Adipocyte (in vitro differentiated cells): ENCODE measurements at places on chromosomes 1 and 21.

DNA sequence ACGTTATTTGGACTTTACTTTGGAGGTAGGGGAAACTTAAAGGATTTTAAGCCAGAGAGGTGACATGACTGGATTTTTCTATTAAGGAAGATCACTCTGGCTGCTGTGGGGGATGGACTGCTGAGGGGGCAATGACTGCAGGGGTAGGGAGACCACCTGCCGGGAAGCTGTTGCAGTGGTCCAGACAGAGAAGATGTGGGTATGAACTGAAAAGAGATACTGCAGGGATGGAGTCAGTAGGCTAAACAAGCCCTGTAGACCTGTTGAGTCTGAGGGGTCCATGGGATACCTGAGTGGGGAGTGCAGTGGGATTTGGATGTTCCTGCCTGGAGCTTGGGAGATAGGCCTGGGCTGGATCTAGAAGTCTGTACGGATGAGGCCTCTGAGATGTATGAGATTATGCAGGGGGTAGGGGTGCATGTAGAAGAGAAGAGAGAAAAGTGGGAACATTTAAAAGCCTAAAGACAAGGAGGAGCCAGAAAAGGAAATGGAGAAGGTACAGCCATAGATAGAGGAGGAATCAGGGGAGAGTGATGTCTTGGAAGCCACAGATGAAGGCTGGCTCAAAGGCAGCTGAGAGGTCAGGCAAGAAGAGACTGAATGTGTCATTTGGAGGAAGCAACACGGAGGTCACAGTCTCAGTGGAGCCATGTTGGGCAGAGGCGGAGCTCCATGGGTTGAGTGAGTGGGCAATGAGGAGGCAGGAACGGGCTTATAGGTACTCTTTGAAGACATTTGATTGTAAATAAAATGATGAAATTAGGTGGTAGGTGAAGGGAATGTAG, 25.9 kb upstream of the KCNA2 start:
- DNase-seq = no peak

DNA sequence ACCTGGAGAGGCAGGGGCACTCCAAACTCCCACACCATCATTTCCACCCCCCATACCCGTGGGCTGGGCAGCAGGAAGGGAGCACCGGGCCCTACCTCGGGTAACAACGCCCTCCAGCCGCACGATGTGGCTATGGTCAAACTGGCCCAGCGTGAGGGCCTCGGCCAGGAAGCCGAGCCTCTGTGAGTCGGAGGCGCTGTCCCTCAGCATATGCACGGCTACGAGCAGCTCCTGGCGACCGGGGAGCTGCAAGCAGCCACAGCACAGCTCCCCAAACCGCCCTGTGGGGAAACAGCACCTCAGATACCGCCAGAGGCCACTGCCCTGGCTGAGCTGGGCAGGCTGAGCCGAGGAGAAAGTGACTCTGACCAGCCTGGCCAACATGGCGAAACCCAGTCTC, 29.2 kb downstream of the CDCA8 start:
- DNase-seq = no peak

DNA sequence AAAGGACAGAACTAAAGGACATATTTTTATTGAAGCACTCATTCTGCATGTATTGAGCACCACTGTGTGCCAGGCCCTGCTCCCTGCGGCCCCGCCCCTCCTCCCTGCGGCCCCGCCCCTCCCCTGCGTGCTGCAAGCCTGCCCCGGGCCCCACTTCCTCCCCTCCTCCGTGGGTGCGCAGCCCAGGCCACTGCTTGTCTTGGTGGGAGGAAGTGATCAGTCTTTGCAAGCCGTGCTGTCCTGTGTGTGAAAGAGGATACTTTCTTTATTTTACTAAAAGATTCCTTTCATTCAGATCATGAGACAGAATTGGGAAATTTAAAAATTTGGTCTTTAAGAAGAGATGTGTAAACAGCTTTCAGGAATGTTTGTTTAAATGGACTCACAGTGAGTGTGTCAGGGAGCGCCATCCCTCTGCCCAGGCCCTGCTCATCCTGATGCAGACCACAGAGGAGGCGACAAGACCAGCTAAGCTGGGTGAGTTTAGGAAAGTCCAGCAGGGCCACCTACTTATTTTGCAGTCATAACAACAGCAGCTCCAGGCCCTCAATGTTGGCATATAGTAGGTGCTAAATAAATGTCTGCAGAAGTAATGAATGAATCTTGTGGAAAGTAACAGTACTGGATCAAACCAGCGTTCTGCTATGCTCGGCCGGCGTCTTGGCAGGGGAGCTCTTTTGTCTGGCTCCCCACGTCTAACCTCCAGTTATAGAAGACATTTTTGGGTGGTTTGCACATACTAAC, 88.3 kb upstream of the SELENON start:
- peak; percentile 81 for DNase-seq

DNA sequence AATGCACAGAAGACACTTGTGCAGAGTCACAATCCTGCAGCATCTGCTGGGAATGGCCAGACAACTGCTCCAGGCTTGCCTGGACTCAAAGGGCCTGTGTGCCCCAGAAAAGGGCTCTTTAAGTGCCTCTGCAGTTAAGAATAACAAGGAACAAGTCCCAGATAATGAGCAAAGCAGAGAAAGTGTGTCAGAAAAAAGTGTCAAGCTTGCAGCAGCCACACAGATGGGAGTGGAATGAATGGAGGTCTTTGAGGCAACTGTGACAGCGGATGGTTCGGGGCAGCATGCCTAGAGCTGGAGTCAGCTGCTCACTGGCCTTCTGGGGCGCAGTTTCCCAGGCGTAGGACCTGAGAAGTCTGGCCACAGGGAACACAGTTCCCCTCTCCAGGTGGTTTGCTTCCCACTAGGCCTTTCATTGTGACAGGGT, 5.1 kb downstream of the PARP1 start:
- no peak for DNase-seq

DNA sequence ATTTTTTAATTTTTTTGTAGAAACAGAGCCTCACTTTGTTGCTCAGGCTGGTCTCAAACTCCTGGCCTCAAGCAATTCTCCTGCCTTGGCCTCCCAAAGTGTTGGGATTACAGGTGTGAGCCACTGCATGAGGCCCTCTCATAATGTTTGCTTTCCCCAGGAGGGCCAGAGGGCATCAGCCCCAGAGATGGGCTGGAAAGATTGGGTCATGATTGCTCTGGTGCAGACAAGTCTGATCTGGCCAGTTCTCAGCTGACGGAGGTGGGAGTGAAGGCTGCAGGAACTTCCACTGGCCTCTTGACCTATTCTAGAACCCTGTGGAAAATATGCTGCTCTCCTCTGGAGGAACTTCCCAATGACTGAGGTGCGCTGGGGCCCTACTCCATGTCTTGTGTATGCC, 43.4 kb upstream of the RD3 start:
- no peak for DNase-seq

- no peak for DNase-seq
Observed at GRCh38 chr1:22772014-22772413, 61.4 kb downstream of the EPHB2 start.

- DNase-seq = peak; percentile 69
Observed at GRCh38 chr1:243718893-243719292, 131.2 kb downstream of the AKT3 start.

DNA sequence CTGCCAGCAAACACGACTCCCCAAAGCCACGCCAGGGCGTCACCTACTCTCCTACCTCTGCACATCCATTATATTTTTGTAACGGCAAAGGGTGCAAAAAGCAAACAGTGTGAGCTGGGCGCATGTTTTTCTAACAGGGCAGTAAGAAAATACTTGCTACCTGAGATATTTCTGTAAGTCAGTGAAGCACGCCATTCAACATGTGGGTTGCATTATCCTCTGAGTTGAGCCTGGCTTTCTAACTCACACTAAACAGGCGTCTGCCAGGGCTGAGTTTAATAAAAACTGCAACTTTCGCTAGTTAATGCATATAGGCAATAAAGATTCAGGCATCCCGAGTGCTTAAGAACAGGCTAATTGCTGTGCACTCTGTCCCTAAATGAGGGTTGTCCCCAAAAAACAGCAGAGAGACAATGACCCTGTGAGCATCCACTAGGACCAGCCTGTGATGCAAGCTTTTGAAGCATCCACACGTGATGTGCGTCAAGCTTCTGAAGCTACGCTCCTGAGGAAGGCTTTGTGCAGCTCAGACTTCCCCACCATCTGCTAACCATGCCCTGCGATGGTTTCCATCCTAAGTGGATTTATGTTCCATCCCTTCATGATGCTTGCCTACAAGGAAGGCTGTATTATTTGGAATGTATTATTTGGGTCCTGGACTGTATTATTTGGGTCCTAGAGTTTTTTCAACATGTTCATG, 70.0 kb upstream of the SIM2 start:
- DNase-seq = peak; percentile 6

DNA sequence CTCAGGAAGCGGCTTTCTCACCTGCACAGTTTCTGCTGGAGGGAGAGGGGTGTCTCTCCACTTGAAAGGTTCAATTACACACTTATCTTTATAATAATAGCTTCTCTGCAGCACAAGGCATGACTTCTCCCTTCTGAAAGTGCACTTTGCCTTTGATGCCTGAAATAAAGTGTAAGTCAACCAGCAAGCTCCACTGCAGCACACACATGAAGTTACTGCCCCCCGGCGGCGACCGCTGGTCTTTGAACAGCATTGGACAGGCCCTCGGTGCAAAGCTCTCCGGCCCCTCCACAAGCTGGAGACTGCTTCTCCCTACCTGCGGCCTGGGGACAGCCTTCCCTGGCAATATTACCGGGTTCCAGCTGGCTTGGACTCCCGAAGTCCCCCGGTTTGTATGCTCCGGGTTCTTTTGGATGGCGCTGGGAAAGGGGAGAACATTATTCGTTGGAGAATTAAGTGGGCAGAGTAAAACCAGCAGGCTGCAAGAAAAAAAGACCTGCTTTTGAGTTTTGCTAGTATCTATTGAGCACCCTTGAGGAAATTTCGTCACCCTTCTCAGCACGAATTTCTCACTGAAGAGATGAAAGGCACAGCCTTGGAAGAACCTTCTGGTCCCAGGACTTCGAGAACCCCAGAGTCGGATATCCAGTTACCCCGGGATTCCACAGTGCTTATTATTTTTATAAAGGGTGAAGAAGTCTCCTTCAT, 11.8 kb downstream of the RCAN1 start:
- DNase-seq = peak; percentile 79

GRCh38 chr1:69568421-69569174, 876 bp downstream of the LRRC7 start:
- DNase-seq = peak; percentile 27

GRCh38 chr1:110493059-110493699, 25.8 kb downstream of the KCNA10 start:
- no peak for DNase-seq

- DNase-seq = no peak
Observed at GRCh38 chr21:29293495-29293894, 5.2 kb upstream of the BACH1 start.

- no peak for DNase-seq
Observed at GRCh38 chr1:67540025-67540732, 110.0 kb upstream of the SERBP1 start.

- DNase-seq = no peak
Observed at GRCh38 chr21:42578034-42578433, 64.4 kb downstream of the SLC37A1 start.

DNA sequence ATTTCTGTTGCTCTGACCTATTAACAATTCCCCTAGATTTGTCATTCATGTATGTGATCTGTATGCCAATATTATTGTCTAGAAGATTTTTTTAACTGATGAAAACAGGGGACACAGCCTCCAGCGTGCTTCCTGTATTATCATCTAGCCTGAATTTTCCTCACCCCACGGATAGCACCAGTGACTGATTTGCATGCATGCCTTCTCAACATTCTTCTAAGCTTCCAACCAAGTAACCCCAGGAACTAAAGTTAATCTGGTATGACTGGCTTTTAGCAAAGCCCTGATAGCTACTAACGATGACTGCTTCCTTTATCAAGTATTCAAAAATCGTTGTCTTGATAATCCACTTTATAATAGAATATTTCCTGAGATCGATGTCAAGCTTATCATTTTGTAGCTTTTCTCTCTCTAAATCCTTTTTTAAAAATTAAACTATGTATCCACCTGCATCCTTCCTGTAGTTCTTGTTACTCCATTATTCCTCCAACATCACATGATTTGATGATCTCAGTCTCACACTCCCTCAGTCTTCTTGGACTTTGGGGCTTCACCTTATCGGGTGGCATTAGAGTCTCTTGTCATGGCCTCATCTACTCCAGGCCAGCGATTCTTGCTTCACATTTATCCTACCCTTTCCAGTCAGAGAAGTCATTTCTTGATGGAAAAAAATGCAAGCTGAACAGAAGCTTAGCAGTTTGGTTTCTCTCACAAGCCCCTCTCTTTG, 19.0 kb downstream of the BCAR3 start:
- DNase-seq = peak; percentile 53

GRCh38 chr1:48019714-48020315, 22.6 kb upstream of the TRABD2B start:
- DNase-seq = peak; percentile 11

- DNase-seq = no peak
Observed at GRCh38 chr1:27406362-27406680, 13.9 kb downstream of the GPR3 start.

- DNase-seq = no peak
Observed at GRCh38 chr1:95974586-95974985, 740.6 kb downstream of the RWDD3 start.

DNA sequence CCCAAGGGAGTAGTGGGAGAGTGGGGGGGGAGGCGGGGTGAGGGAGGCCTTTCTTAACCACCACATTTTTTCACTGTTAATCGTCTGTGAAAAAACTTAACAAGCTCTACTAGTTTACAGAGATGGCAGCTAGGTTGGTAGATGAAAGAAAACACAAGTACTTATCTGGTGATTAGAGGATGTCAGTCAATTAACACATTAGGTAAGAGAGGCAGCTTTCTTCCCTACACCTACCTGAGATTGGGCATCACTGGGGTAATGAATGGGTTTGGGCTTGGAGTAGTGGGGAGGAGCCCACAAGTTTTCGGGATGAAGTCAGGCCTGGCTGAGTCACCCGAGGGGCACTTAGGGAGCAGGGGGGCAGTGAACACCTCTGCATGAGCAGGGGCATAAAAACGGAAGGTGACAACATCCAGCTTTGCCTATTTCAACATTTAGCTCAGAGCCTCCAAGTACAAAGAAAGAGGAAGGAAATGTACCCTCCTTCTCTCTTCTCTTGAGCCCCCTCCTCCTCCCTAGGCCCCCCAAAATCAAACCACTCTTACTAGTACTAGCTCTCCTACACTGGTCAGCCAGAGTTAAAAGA, 2.5 kb downstream of the LBR start:
- peak; percentile 24 for DNase-seq

- DNase-seq = no peak
Observed at GRCh38 chr1:173869021-173869359, 810 bp downstream of the ZBTB37 start.

GRCh38 chr1:150053926-150054325, 13.7 kb upstream of the VPS45 start:
- no peak for DNase-seq

GRCh38 chr1:12005488-12006166, 13.7 kb upstream of the MIIP start:
- no peak for DNase-seq

DNA sequence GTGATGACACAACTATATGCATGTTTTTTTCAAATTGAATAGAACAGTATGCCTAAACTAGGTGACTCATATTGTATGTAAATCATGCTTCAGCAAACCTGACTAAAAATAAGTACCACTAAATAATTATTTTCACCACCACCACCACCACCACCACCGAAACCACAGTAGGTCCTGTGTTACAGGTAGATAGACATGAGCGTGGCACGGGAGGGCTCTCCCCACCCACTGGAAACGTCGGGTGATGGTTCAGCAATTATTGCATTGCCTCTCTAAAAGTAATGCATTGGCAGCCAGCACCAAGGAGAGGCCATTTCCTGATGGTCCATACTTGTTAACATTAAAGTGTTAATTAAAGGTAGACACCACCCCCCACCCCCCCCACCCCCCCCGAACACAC, 297.0 kb upstream of the NCAM2 start:
- no peak for DNase-seq
